HT-29 (cell line): ENCODE measurements at places on chromosomes 3 and 15. TPM values are rescaled to one million over a fixed set of nuclear protein-coding genes. Genes with fewer than 3 reads are reported as not detected.

The OR5K2 gene
- total RNA-seq = not detected in 2 replicates

The GOLGA8O gene
- not detected in 2 replicates for total RNA-seq

The ACTC1 gene
- total RNA-seq = not detected in 2 replicates

The TMEM158 gene
- 0.15 and 2.0 TPM in 2 replicates for total RNA-seq

The RTP3 gene
- not detected in 2 replicates for total RNA-seq

The SORD gene
- 207 and 238 TPM in 2 replicates for total RNA-seq

DNA sequence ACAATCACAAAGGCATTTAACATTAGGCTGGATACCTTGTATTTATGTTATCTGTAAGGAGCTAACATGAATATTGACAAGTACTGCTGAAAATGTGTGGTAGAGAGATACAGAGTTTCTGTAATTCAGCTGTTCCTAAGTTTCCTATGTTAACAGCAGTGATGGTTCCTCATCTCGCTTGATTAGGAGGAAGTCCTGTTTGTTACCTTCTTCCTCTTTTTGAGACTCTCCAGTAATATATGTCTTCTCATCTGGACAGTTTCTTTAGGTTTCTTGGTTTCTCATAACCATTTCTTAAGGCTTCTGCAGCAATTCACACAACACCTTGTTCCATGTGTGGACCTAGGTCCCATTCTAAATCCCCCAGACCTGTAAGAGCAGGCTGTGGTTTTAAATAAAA is 11.4 kb upstream of the PEX5L start:
- DNase-seq = no peak

DNA sequence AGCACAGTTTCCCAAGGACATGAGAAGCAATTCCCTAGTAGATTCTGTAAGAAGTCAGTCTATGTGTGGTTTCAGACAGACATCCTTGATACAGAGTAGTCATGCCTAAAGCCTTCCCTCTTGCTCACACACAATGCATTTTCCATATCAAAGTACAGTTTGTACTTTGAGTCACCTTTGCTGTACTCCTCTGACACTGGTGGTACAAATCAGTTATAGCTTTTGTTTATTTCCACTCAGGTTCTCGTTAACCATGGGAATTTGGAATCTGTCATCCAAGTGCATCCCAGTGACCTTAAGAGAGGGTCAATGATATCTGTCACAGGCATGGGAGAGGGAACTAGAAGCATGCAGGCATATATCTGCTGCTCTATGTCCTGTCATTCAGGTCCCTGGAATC is 3.6 kb upstream of the GNB4 start:
- no peak for DNase-seq

DNA sequence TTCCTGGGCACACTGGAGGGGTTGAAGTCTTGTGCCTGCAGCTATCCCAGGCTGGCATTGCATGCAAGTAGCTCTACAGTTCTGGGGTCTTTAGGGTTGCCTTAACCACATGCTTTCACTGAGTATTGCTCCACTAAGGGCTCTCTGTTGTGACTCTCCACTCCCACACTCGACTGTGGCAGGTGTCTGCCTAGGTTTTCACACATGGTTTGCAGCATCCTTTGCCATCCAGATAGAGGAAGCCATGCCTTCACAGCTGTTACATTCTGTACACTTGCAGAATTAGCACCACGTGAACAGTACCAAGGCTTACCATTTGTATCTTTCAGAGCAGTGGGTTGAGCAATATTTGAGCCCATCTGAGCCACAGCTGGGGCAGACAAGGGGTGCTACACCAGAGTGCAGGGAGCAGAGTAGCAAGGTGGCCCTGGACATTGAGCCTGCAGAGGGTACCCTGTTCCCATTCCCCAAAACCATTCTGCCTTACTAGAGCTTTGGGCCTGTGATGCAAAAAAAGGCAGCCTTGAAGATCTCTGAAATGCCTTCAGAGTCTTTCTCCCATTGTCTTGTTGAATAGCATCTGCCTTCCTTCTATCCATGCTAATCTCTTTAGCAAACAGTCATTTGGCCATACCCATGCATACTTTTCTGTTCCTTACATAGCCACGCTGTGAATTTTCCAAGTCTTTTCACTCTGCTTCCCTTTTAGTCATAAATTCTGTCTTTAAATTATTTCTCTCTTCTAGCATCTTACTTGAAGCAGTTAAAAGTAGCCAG is 95.2 kb upstream of the PLCL2 start:
- DNase-seq = no peak

DNA sequence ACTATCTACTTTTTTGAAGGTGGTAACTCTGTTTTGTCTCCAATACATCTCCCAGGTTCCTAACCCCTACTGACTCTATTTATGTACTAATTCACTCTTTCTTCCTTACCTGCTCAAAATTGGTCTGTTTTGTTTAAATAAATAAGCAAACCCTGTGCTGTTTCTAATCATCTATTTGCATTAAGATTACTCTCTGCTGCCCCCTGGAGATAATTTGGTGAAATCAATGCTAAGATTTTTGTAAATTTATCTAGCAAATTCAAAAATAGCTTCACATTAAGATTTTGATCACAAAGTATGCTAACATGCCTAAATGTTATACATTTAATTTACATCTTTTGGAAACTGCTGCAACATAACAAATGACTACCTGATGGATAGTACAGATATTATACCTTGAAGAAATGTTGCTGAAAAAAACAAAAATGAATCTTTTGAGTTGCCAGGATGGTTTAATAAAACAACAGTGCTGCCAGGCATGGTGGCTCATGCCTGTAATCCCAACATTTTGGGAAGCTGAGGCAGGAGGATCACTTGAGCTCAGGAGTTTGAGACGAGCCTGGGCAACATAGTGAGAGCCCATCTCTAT is 4.4 kb upstream of the CD200R1 start:
- DNase-seq = peak; percentile 69

DNA sequence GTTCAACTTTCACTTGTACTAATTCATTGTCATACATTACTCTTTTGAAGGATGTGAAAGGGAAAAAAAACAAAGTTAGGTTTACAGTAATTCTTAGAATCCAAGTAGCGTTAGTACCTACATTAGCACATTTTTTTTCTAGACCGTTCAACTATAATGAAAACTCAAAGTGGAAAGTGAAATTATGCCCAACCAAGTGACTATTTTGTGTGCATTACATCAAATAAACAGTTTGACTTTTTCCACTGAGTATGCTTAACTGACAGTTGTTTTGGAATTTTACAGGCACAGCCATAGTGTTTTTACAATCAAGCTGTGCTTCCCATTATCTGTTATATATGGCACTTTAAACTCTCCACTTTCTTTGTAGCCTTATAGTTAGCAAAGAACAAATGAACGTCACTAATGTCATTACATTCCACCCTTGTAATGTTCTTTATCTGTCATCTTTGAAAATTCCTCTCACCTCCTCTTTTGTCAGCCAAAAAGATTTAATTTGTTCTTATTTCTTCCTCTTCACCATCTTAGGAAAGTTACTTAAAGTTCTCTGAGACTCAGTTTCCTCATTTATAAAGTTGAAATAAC is 142.3 kb upstream of the SOX2 start:
- DNase-seq = no peak

- peak; percentile 26 for DNase-seq
Measured at GRCh38 chr3:147797095-147797494, 387.9 kb downstream of the ZIC1 start.

DNA sequence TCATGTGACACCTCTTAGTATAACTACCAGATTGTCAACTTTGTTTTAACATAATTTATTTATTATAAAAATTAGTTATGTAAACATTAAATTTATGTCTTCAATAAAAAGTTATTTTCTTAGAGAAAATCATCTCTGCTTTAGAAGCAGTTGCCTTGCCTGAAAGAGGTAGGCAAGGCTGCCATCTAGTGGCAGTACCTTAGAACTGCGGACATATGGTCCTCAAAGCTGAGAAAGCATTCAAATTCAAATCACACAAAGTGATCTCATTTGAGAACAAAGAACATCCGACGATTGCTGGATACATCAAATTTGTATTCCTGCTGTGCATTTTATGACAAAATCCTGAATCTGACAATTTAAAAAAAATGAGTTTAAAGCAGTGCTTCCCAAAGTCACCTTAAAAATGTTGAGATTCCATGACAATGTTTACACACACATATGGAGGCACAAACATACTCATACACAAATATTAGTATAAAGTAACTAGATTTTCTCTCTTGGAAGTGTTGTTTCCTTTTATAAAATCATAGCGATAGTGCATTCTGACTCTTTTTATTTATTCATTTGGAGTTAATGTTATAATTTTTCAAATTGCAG is 617.4 kb downstream of the CADM2 start:
- DNase-seq = peak; percentile 39

DNA sequence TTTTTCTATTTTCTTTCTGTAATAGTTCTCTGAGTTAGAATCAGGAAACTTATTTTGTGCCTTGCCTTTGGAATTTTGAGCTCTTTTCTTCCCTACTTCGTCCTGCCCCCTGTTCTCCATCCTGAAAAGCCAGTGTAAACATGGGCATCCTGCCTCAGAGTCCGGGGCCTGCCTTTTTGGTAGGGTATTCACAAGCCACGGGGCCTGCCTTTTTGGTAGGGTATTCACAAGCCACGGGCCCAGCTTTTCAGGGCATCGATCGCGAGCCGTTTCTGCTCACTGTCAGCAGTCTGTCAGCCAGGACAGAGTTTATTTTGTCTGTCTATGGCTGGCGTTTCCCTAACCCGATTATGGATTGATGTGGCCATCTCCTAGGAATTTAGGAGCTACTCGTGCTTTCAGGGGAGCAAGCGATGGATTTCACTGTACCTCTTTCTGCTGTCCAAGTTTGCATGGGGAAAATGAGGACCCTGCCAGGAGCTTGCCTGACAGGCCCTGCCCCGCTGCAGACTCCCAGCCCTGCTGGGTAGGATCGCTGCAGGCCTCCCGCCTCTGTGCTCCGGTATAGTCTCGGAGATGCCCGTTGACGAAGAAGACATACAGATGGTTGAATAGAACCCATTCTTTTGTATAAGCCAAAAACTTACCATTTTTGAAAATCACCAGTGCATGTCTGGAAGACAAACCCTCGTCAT is 12.8 kb downstream of the SYNM start:
- no peak for DNase-seq

GRCh38 chr3:146501752-146502151 is 32.4 kb upstream of the PLSCR2 start:
- DNase-seq = no peak

DNA sequence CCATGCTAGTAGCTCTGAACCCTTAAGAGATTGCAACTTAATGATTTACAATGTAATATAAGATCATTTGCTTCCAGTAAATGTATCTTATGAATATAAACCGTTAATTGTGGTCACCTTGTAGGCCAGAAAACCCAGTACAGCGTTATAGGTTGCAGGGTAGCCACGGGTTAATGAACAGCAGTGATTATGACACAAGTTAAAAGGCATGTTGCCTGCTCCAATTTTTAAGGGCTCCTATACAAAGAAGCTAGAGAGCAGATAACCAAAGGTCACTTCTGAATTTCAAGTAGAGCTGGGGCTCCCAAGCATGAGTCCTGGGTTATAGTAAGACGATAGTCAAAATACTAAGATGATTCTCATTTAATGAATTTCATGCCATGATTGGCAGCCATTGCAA is 13.5 kb downstream of the GUCA1C start:
- DNase-seq = no peak

GRCh38 chr15:68618908-68619698 is 40.3 kb downstream of the CORO2B start:
- no peak for DNase-seq
